ENCODE measurements at places on chromosomes 2 and 18.

- DNase-seq, result no peak
Observed at GRCh38 chr2:199206536-199206935, 251.2 kb downstream of the SATB2 start.

- DNase-seq, result no peak
Observed at GRCh38 chr2:231356466-231356844, 39.1 kb upstream of the B3GNT7 start.

- DNase-seq, result peak; percentile 91
Observed at GRCh38 chr18:74249181-74249968, 42.4 kb downstream of the CYB5A start.

DNA sequence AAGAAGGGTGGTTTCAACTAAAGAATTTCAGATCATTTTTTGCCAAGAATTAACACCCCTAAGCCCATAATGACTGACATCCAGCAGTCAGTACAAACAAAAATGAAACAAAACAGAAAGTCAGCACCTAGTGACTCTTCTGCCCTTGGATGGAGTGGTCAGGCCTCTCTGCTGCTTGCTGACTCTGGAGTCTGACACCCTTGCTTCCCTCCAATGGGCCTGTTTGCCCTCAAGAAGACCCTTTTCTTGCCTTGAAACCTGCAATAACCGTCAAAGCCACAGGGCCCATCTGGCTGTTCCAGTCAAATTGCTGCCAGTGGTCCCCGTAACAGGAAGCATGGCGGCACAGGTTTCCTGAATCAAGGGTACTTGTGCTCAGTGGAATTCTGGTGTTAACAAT is 27.2 kb upstream of the CYTIP start:
- DNase-seq, result no peak

DNA sequence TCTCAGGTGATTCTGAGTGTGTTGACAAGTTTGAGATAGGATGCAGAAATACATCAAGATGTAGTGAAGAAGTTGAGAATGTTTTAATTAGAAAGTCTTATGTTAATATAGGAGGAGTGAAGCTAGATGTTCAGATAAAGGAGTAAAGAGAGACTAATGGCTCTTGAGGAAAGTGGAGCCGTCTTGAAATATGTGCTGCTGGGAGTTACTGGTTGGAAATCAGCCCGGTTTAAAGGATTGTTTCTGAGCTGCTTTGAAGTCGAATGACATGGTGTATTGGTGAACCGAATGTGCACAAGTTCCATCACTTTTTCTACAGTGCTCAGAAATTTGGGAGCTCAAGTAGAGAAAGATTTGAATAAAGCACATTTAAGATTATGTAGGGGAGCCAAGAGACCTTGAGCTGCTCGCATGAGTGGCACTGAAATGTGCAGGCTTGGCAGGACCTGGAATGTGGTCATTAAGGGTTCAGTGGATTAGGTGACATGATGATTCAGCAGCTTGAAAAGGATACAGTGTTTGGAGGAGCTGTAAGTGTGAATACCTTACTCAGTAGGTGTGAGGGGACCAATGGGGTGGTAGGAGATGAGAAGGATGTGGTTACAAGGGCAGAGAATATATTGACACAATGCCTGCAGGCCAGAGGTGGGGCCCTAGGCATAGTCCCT is 68.6 kb downstream of the CAB39 start:
- DNase-seq, result peak; percentile 91

DNA sequence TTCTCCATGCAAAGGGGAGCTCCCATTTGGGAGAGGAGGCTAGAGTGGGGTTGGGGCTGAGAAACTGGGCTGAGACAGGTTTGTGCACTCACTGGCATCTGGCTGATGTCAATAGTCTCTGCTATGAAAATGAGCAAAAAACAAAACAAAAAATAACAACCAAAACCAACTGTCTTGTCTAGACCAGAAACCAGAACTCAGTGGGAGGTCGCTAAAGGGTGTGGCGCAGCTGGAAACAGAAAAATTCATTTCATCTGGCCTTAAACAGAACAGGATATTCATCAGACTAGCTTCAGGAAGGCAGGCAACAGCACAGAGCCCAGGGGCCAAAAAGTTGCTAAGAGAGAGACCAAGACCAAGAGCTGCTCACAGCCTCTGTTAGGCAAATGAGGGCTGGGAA is 126.1 kb downstream of the THNSL2 start:
- DNase-seq, result no peak

DNA sequence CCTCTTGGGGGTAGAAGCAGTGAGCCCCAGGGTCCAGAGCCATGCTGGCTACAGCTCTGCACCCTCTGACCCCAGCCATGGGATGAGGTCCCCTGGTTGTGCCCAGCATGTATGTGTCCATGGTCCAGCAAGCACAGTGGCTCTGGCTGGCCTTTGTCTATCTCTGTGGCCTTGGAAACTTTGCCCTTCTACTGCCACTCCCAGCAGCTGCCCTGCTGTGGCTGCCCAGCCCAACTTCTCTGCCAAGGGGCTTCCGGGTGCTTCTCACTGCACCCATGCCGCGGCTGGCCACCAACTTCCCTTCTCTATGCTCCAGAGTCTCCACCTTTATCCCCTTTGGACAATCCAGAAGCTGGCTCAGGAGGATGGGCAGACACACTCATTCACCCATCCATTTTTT is 18.8 kb downstream of the TMEM185B start:
- no peak for DNase-seq

DNA sequence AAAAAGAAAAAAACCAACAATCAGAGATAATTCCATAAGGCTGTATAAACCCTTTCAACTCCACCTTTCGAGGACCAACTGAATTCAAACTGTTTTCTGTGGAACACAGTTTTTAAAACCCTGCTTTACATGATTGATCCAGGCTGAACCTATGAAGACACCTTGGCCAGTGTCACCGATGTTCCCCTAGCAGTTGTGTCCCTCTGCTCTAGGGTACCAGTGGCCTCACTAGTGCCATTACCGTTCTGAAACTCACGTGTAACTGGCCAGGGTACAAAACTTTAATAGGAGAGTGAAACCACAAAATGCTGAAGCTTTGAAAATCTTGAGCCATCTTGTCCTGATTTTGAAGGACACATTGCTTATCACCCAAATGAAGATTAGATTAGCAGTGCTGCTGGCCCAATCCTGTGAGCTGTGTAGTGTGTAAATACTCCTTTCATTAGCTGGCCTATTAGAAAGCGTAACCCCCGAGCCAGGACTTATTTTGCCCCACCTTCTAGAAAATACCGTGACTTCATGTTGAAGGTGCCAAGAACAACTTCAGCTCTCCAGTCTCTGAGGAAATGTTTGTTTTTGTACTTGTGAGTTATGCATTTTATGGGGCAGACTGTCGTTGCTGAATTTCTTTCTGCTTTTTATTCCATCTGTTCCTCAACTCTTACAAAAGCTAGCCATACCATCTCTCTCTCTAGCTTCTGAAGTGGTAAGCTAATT is 147.8 kb upstream of the MAP3K20 start:
- DNase-seq, result no peak

- DNase-seq, result peak; percentile 37
Observed at GRCh38 chr18:55343396-55344073, 244.5 kb downstream of the TCF4 start.

DNA sequence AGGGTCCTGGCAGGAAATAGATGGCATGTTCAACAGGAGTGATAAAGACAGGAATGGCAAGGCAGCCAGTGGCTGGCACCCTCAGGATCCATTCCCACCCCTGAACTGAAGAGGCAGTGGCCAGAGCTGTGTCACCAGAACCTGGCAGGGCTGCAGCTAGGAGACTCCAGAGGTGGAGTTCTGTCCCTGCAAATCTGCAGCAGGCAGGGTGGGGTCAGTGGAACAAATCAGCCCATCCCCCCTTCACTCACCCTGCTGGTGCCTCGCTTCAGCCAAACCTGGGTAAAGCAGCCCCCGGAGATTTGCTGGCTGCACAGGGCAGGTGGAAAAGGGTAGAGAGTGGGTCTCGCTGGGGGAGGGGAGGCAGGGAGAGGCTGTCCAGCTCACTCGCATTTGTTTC is 12.7 kb downstream of the INPP5D start:
- no peak for DNase-seq

DNA sequence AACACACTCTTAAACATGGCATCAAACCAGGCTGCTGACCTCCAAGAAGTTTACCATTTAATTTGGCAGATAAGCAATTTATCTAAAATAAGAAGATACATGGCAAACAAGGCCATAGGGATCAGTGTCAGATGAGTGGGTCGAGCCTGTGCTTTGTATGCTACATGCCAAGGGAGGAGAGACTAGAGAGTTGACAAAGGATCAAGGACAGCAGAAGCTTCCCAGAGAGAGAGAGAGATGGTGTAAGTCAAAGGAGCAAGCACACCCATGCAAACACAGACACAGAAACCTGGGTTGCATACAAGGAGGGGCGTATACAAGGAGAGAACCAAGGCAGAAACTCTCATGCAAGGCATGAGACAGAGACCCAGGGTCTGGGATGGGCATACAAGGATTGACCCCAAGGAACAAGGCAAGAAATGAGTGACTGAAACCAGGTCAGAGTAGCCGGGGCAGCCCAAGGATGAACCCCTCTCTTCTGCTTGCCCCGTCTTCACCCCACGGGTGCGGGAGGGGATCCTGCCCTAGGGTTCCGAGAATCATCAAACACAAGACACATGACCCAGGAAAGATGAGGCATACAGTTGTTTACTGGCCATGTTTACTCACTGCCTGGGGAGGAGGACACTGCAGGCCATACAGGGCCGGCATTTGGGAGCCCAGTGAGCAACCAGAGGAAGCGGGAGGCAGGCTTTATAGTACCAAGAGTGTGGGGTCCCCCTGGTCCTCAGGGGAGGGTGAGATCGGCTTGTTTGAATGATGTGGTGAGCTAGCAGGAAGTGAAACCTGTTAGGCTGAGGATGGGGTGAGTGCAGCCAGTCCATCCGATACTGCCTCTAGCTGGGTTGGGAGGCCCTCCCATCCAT is 529.2 kb upstream of the ID2 start:
- DNase-seq, result no peak

- DNase-seq, result no peak
Observed at GRCh38 chr18:68181956-68182355, 533.0 kb downstream of the TMX3 start.

- DNase-seq, result no peak
Observed at GRCh38 chr2:1642993-1643619, 101.2 kb downstream of the PXDN start.

- DNase-seq, result no peak
Observed at GRCh38 chr18:59127047-59127446, 12.6 kb upstream of the SEC11C start.

DNA sequence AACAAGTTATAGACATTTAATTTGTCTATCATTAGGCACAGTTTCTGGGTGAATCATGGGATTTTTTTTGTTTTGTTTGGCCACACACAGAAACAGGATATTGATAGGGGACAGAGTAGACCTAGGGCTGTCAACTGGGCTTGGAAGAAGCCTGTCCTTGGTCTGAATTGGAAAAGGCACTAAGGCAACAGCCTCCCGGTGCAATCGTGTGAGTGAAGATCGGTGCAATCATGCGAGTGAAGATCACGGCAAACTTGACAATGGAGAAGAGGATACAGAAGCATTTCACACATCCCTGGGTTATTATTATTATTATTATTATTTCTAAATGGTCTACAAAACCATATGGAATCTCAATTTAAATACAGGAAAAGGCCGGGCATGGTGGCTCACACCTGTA is 94.5 kb downstream of the ACKR3 start:
- no peak for DNase-seq

GRCh38 chr18:62860062-62860461 is 144.7 kb downstream of the PHLPP1 start:
- DNase-seq, result no peak

- DNase-seq, result no peak
Observed at GRCh38 chr2:240341064-240341463, 94.4 kb upstream of the GPC1 start.

DNA sequence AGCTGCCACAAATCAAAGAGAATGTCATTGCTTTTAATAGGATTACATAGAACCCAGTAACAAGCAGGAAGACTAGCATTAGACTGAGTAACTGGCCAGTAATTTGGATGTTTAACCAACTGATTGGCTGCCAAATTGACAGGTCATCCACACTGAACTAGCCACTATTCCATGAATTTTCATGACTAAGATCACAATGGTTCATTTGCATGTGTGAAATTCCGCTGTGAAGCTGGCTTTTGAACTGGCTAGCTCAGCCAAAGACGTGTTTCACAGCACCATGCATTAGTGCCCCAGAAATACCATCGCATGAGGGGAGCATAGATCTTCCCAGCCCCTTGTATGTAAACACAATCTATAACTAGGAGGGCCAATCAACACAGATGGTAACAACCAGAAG is 649.8 kb downstream of the ARHGAP15 start:
- DNase-seq, result peak; percentile 32

DNA sequence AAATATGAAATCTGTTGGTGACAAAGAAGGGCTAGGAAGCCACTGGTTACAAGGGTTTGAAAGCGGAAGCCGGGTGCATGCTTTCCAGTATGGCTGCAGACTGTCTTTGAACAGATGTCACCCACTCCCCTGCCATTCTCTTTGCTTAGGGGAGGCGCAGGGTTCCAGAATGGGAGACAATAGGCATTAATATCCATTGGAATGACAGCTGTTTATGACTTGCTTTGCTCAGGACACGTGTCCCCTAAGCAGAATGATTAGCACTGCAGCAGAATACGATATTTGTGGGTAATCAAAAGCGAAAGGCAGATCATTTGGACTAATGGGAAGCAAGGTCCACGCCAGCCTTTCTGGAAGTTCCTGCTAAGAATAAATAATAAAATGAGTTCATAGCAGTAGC is 25.8 kb upstream of the NRP2 start:
- DNase-seq, result no peak

GRCh38 chr2:175840256-175840655 is 161.8 kb downstream of the LNPK start:
- no peak for DNase-seq

DNA sequence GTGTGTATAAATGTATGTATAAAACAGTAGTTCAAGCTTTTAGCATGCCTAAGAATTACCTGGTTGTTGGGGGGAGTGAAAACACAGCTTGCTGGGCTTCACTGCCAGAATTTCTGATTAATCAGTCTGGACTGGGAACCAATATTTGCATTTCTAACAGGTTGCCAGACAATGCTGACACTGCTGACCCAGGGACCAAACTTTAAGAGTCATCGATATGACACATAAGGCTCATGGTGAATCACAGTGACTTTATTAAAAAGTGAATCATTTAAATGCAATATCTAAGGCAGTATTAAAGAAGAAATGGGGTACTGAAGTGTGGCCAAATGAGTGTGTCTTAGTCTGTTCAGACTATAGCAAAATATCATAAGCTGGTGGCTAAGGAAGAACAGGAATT is 195.9 kb upstream of the DTNA start:
- DNase-seq, result peak; percentile 93

GRCh38 chr2:240604291-240604938 is 17.9 kb downstream of the CAPN10 start:
- DNase-seq, result no peak

DNA sequence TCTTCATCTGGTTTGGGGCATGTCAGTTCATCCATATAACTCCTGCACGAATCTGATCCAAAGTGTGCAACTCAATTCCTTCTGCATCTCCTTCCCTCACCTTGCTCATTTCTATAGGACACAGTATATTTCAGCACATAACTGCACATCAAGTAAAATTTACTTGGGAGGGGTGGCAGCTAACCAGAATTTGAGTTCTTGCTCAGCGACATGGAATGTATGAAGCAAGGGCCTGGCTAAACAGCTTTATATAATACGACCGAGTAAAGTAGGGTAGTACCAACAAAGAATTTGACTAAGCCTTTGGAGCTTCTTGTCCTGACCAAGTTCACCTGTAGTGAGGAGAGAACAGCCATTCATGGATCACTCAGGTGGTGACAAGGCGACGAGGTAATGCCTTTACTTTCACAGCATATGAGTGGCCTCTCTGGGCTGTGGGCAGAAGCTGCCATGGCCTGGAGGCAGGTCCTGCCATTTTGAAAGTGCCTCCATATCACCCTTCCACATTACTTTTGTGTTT is 570.2 kb upstream of the TNP1 start:
- DNase-seq, result peak; percentile 41

- DNase-seq, result peak; percentile 64
Observed at GRCh38 chr2:31235504-31235902, 1.6 kb downstream of the EHD3 start.
